Upper lobe of left lung (tissue), 6 donors: ENCODE measurements at places on chromosomes 3 and 15. TPM values are rescaled to one million over a fixed set of nuclear protein-coding genes. Genes with fewer than 3 reads are reported as not detected.
A peak's percentile ranks its signal among the peaks of the same experiment; 100 is the strongest.

DNA sequence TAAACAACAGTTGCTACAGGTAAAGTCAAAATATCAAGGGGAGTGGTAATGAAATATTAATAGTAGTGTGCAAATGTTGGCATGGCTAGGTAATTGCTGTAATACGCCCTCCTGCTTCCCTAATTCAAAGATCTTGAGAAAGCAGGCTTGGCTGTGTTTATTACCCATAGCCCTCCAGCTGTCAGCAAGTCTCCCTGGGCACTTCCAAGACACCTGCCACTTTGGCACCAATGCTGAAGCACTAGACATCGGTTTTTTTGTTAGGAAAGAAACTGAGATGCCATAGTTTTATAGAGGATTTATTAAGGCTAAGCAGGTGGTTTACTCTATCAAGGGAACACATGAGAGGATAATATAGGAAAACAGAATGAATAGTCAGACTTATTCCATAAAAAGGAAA, 64.4 kb downstream of the P2RY1 start:
- H3K36me3 ChIP-seq: no peaks in the 10 kb centered on the region
- no peaks in the 10 kb centered on the region for H3K27me3 ChIP-seq
- no peak overlapping the region for H3K4me3 ChIP-seq
- no peaks in the 10 kb centered on the region for H3K4me1 ChIP-seq
- no peak for DNase-seq

- H3K36me3 ChIP-seq: no peaks in the 10 kb centered on the region
- no peaks in the 10 kb centered on the region for H3K27me3 ChIP-seq
- no peak for DNase-seq
- no peaks in the 10 kb centered on the region for H3K4me1 ChIP-seq
These were observed 69.7 kb upstream of the UBE3A start for GRCh38 chr15:25508369-25509002.

DNA sequence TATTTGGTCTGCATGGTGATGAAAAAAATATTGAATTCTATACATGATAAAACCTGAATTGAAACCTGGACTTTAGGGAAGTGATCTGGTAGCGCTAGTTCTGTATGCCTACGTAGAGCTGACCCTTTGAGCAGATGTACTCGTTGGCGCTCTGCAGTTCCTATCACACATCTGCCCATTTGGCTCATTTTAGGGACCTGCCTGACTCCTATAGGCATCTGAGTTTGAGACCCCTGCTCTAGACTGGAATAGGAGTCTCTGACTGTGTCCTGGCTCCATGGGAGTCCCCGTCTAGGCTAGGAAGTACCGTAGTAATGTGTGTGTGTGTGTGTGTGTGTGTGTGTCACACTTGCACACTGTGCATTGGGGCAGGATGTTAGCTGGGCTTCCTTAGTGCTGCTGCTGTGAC, 21.2 kb downstream of the STARD5 start:
- H3K27me3 ChIP-seq: no peaks in the 10 kb centered on the region
- DNase-seq: no peak
- peak overlapping the region; percentile 66 for H3K27ac ChIP-seq
- H3K4me3 ChIP-seq: no peak overlapping the region
- H3K36me3 ChIP-seq: peaks cover 15% of the 10 kb centered on the region

CHRD gene
- total RNA-seq: 2.6 TPM

- H3K4me1 ChIP-seq: peaks cover 12% of the 10 kb centered on the region
- no peaks in the 10 kb centered on the region for H3K36me3 ChIP-seq
- DNase-seq: no peak
These were observed 36.3 kb downstream of the CCNL1 start for GRCh38 chr3:157123621-157124020.

NUDT16 gene
- total RNA-seq: 66.0 TPM
